Dermis blood vessel endothelial cell (primary cell): ENCODE measurements at places on chromosomes 7 and 10. TPM values are rescaled to one million over a fixed set of nuclear protein-coding genes. Genes with fewer than 3 reads are reported as not detected.

Gene AP1S1
- 115 and 144 TPM in 2 replicates for total RNA-seq

DNA sequence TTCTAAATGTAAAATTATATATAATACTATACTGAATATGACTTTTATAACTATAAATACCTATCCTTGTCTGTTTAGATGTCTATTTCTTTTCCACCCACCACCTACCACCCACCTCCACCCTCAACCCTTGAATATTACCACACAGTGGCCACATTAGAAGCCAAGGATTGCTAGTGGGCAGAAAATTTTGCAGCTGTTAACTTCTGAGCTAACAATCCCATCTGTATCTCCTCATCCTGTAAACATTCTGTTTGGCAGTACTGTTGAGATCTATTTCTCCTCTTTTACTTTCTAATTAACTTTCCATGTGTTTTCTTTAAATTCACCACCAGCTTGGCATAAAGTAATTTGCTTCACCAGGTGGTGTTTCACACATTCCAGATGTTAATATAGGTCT is 281.1 kb upstream of the BMPER start:
- no peak for DNase-seq

DNA sequence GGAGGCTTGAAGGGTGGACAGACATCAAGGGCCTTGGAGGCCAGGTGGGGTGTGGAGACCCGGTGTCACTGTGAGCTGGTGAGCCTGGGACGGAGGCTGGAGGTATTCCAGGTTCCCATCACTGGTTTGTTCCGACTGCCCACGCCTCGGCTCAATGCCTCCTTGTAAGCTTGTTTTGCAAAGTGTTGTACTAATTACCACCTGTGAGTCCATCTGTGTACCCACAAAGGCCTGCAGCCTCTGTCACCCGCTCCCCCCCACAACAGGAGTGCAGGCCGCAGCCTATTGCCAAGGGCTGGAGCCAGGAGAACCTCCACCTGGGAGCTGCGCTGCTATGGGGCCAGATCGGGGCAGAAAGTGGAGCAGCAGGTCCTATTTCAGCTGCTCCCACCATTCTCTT is 521.8 kb upstream of the DPP6 start:
- no peak for DNase-seq

- peak; percentile 46 for DNase-seq
Observed at GRCh38 chr10:17443707-17444387, 10.5 kb downstream of the ST8SIA6 start.

- DNase-seq: no peak
Observed at GRCh38 chr10:63744060-63744941, 223.1 kb downstream of the REEP3 start.

GRCh38 chr7:94177441-94177840 is 173.3 kb upstream of the BET1 start:
- peak; percentile 95 for DNase-seq

GRCh38 chr7:155470686-155471638 is 13.0 kb downstream of the EN2 start:
- DNase-seq: no peak

- no peak for DNase-seq
Observed at GRCh38 chr7:123752534-123752933, 3.7 kb upstream of the WASL start.

DNA sequence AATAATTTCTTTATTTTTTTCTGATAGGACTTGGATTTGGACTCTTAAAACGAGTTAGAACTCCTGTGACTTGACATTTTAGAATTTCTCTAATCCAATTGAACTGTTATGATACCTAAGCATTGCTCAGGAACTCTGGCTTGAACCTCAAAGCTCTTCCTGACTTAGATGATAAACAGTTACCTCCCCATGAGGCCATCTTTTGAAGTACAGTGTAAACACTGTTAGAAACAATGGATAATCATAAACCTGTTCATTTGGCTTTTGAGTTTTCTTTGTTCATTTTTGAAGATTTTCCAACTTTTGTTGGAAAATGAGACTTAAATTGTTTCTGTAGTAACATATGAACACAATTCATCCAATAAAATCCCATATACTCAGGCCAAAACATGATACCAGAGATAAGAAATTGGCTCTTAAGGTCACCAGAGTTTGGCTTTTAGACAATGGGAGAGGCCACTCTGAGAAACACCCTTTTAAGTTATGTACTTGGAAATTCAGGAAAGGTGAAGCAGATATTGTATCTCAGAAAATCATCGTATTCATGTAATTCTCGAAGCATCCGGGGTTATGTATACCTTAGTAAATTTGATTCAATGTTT is 59.6 kb downstream of the RUNDC3B start:
- peak; percentile 15 for DNase-seq

DNA sequence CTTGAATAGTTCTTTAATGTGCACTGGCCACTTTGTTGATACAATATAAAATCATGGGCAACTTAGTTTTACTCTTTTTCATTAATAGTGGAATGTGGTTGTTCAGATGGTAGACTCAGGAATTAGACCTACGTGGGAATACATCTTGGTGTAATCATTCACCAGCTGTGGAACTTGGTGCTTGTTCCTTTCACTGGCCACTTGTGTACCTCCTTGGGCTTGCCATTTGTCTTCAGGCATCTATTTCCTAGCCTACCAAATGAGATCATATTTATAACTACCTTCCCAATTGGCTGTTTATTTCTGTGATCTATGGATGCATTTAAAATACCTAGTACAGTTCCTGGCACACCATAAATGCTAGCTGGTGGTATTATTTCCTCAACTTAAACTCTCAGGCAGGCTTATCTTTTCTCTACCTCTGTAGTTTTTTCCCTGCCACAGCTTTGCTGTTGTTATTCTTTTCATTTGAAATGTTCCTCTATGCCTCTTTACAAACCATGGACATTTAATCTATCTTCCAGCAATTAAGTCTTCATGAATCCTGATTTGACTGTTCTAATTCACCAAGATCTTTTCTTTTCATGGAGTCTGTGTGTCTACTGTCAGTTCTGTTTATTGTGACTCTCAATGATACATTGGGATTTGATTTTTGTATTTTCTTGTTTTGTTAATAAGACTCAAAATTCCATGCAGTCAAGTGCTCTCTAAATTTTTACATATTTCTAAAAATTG is 113.0 kb downstream of the ADAM22 start:
- DNase-seq: no peak

GRCh38 chr7:23164846-23165245 is 17.0 kb upstream of the NUP42 start:
- DNase-seq: no peak

- DNase-seq: no peak
Observed at GRCh38 chr10:1216574-1217236, 160.5 kb downstream of the WDR37 start.

DNA sequence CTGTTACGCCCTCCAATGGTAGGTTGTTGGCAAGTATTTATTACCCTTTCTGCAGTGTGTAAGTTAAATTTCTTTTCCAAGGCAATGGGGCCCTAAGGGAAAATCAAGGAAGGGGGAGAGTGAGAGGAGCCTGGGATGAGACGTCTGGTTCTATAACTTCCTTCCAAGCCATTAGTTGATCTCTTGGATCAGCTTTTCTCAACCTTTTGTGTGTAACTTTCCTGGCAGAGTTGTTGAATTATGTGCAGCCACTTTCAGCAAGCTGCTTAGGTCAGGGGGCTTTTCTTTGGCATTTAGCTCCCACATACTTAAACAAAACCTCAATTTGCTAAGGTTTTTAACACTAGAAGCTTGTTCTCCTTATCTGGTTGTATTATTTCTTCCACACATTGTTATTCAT is 127.1 kb downstream of the NXPH1 start:
- DNase-seq: no peak

Gene NPS
- total RNA-seq: not detected in 2 replicates

- no peak for DNase-seq
Observed at GRCh38 chr10:8614054-8614565, 559.6 kb downstream of the GATA3 start.

Gene C7orf33
- total RNA-seq: not detected in 2 replicates

Gene RNLS
- total RNA-seq: 0.51 and 2.7 TPM in 2 replicates

GRCh38 chr10:31937371-31937770 is 8.7 kb upstream of the ARHGAP12 start:
- no peak for DNase-seq

DNA sequence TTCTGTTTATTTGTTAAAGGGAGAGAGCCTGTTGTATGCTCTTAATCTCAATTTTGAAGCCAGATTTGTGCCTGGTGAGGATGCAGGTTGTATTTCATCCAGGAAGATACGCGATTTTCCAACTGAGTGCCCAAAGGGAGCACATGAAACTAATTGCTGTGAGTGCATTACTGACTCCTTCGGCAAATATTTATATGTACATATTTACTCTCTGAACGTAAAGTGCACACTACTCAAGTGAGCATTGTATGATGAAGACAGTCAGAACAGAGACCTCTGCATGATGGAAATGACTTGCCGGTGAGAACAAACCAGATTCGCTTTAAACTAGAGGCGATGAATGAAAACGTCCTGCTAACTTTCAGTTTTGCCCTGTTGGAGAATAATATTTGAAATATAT is 130.1 kb downstream of the MALRD1 start:
- DNase-seq: no peak

DNA sequence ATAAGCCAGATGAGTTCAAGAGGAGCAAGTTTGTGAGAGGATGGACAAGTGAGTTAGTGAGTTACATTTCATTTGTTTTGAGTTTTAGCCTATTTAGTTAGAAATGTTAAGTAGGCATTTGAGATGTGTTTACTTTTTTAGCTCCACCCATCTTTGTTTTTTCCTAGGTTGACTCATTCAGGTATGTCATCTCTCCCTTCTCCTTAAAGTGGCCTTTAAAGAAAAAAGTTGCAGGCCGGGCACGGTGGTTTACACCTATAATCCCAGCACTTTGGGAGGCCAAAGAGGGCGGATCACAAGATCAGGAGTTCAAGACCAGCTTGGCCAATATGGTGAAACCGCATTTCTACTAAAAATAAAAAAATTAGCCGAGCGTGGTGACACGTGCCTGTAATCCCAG is 71.2 kb downstream of the BMPR1A start:
- DNase-seq: no peak

Gene ZC3HAV1L
- total RNA-seq: 16.4 and 20.8 TPM in 2 replicates

Gene CLDN4
- total RNA-seq: 0.51 and 1.2 TPM in 2 replicates

Gene LRIT1
- not detected in 2 replicates for total RNA-seq

DNA sequence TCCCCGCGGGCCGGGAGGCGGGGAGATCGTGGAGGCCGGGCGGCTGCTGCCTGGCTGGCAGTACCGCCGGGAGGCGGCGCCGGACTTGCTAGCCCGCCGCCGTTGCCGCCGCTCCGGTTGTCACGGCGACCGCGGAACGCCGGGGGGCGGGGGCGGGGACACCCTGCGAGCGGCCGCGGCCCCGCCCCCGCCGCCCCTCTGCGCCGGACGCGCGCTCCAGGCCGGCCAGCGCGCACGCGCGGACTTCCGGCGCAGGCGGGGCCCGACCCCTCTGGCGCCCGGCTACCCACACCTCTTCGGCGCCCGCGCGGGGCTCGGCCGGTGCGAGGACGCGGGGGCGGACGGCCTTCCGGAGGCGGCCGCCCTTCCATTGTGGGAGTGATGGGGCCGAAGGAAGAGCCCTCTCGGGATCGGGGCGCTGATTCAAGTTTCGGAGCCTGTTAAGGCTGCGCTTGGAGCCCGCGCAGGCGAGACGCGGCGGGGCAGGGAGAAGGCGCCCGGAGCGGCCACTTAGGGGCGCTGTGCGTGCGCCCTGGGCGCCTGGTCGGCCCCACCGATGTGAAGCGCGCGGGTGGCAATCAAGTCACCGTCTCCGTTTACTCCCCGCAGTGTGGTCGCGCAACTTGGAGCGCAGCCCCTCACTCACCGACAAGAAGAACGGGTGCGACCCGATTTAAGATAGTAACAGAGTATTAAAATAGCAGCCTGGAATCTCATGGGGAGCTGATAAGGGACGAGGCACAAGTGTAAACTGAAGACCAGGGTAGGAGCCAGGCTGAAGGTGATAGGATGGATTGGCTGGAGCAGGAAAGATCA is 449 bp upstream of the DPY19L1 start:
- peak; percentile 96 for DNase-seq

- DNase-seq: no peak
Observed at GRCh38 chr10:98815039-98815885, 368.5 kb upstream of the HPS1 start.

GRCh38 chr10:49619613-49620012 is 5.8 kb downstream of the CHAT start:
- DNase-seq: no peak

DNA sequence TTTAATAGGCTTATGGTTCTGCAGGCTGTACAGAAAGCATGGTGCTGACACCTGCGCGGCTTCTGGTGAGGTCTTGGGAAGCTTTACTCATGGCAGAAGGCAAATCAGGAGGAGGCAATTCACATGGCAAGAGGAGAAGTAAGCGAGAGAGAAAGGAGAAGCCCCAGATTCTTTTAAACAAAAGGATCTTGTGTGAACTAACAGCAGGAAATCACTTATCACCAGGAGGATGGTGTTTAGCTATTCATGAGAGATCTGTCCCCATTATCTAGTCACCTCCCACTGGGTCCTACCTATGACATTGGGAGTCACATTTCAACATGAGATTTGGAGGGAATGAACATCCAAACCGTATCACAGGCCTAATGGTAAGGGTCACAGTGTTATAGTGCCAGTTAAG is 678.0 kb upstream of the KCND2 start:
- DNase-seq: no peak

- DNase-seq: no peak
Observed at GRCh38 chr7:128708824-128709223, 30.3 kb upstream of the CALU start.

Gene POM121
- 5.4 and 10.2 TPM in 2 replicates for total RNA-seq

- DNase-seq: no peak
Observed at GRCh38 chr7:28484606-28484935, 72.3 kb downstream of the CREB5 start.

Gene LIPK
- total RNA-seq: not detected in 2 replicates

Gene IGFBP1
- 0.34 and 0.47 TPM in 2 replicates for total RNA-seq

Gene GOLGA7B
- under 0.01 and 0.05 TPM in 2 replicates for total RNA-seq

DNA sequence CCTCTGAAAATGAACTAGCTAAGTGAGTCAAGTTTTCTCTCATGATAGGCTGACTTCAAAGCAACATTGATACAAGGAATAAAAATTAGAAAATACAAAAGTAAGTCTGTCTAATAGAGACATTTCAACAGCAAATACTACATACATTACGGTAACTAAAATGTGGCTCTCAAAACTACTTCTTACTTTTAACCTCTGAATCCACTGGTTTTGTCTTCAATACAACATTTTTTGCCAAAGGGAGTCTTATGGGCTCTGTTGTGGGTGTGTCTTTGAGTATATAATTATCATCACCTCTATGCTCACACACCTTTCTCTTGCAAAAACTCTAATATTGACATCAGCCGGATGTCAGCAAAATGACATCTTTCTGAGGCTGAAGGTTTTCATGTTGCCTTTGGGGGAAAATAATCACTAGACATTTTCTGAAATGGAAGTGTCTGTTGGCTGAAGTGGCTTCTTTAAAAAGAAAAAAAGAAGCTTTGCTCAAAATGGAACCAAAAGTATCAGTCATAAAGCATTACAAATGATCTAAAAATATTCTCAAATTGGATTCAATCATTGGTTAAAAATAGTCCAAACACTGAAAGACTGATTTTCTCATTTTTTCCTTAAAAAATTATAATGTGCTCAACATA is 41.8 kb upstream of the FAM133B start:
- no peak for DNase-seq

- DNase-seq: no peak
Observed at GRCh38 chr7:3103614-3104398, 60.1 kb upstream of the CARD11 start.
